ENCODE measurements at places on chromosomes 1 and 21. TPM values are rescaled to one million over a fixed set of nuclear protein-coding genes. Genes with fewer than 3 reads are reported as not detected.

LENEP gene
- 1.1 TPM for total RNA-seq

GJA9 gene
- total RNA-seq = 0.56 TPM

CITED4 gene
- total RNA-seq = 81.2 TPM

DNA sequence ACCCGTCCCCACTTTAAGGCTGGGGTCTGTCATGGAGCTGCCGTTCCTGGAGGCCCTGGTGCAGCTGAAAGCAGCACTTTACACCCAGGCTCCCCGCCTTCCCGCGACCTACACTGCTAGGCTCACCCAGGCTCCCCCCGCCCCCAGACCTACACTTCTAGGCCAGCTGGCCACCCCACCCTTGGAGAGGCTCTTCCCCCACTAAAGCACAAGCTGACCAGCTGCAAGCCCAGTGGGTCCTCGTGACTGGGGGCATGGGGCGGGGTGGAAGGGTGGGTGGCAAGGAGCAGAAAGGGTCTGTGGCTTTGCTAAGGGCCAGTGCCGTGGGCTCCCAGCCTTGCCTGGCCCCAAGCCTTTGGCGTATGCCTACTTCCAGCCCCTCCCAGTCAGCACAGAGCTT, 9.7 kb upstream of the ARHGEF16 start:
- no peak for DNase-seq

DNA sequence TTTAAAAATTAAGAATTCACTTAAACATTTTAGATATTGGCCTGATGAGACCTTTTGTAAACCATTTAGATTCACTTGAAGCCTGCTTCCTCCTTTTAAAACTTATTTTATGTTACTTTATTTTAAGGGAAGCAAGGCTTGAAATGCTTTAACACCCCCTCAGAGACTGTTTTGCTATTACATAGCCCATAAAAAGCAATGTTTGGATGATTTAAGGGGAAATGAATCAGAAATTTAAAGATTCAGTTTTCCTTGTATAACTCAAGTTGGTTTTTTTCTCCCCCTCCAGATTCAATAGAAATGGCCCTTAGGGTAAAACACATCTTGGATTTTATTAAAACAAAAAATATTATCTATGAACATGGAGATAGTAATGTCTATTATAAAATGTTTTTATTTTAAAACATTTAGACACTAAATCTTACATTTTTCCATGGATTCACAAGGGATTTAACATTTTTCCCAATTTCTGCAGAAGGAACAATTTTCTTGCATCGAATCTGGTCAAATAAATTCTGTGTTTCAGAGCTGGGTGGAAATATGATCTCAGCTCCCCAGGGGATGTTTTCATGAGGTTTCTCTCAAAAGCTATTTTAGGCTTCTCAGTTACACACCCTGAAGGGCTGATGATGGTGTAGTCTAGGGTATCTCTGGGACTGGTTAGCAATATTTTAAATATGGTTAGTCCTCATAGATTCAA, 69.3 kb upstream of the WARS2 start:
- no peak for DNase-seq

- DNase-seq = peak; percentile 48
Observed at GRCh38 chr1:182507685-182508084, 57.7 kb downstream of the RGSL1 start.

DNA sequence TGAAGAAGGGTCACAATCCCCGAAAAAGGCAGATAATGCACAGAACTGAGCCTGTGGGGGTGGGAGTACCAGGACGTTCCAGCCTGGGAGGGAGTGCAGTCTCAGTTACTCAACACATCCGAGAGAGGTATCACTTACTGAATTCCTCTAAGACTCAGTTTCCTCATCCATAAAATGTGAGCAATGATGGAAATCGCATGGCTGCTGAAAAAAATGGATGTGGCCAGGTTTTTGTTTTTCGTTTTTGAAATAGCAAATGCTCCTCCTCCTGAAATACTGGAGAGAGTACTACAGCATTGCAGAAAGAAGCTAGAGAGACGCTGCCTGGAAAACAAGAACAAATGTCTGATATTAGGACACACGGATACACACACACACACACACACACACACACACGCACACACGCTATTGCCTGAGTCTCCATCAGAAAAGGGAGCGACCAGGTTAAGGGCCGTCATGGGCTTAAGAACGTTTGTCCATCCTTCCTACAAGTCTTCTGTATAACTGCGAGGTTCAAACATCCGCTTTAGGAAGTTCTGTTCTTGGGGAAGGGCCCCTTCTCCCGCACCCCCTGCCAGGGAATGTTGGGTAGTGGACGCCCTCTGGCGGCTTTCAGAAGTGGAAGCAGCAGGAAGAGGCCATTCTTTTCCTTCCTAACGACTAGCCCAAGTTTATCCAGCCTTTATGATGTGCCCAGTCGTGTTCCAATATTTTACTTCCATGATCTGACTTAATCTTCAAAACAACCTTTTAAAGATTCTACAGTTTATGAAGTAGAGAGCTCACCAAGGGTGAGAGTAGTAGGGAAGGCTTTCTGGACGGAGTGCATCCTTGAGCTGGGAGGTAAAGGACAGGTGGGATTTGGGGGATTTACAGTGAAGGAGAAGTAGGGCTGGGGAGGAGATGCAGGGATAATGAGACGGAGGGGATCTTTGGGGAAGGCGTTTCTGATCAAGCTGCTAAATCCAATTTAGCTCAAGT, 699 bp upstream of the NES start:
- peak; percentile 70 for DNase-seq

GRCh38 chr1:20029178-20029912, 40.6 kb upstream of the PLA2G5 start:
- no peak for DNase-seq

DNA sequence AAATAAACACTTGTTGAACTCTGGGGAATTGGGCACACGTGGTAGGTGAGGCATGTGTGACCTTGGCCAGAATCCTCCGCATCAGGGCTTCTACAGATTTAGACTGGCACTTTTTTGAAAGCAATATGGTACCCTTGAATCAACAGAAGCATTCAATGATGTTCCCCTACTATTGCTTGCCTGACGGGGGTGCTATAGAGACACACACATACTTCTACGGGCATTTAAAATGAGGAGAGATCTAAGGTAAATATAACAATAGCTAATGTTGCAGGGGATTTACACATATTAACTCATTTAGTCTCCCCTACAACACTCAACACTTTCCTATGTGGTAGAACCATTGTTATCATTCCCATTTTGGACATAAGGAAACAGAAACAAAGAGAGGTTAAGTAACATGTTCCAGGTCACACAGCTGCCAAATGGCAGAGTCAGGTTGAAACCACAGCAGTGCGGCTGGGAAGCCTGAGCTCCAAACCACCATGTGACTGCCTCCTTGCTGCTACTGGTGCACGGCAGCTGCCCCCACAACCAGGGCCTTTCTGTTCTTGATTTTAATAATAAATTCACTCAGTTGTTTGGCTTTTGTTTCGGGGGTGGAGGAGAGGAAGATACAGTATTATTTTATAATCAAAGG, 147.4 kb downstream of the ZNF281 start:
- no peak for DNase-seq

DNA sequence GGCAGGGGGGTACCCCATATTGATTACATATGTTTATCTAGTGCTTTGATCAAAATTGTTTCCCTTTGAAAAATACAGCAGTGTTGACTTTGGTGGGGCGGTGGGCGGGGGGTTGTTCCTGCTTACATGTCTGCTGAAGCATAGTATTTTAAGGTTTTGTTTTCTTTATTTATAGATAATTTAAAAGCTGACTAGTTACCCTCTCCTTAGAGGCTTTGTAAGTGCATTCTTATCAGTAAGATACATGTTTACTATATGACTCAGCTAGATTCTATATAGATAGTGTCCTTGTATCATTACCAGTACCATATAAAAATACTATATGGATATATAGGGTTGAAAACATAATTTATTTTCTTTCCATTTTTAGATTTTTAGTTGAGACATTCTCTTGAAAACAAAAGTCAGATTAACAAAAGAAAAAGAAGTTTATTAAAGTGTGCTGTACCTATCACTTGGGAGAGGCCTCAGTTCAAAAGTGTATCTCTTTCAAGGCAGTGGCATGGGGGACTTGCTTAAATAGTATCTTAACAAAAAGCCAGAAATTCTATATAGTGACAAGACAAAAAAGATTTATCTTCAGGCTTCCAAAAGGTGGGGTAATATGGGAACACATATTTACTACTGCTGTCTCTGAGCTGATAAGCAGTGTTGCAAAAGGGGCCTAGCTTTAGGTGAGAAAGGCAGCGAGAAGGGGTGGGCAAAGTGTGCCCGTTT, 79.0 kb downstream of the HS2ST1 start:
- DNase-seq = no peak

DNA sequence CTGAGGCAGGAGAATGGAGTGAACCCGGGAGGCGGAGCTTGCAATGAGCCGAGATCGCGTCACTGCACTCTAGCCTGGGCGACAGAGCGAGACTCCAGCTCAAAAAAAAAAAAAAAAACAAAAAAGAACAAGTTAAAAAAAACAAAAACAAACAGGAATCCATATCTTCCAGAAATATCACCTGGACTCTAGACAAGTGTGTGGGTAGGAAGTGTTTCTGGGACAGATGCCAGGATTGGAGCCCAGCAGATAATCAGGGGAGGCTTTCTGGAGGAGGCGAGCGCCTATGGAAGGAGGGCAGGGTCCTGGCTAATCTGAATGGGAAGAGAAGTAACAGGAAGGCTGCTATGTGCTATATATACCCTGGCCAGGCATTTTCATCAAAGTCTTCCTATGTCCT, 43.6 kb upstream of the SYNC start:
- DNase-seq = no peak

DNA sequence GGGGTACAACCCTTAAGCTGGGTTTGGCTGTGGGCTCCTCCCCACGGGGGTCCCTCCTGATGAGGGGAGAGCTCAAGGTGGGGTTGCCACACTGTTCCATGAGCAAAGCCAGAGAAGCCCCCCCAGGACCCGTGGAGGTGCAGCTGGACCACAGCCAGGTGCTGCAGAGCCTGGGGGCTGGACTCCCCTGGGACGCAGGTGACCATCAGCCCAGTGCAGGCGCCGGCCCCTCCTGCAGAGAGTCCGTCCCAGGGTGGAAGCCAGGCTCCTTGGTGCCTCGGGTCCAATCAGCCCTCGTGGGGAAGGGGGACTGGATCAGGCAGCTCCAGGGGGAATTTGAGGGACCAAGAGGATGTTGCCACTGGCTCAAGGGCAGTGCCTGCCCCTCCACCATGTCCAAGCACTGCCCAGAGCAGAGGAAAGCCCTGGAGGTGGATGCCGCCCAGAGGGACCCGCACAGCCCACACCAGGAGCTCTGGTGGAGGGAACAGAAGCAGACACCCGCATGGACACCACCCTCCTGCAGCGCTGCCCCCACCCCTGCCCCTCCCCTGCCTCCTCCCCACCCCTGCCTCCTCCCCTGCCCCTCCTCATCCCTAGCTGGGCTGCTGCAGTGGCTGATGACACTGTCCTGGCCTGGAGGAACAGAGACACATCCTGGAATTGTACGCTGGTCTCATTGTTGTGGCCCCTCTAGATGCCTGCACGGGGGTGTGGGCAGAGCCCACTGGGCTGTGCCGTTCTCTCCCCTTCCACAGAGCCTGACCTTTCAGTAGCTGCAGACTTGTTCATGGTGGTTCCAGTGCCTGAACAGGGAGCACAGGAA, 30.8 kb upstream of the COL18A1 start:
- no peak for DNase-seq

DNA sequence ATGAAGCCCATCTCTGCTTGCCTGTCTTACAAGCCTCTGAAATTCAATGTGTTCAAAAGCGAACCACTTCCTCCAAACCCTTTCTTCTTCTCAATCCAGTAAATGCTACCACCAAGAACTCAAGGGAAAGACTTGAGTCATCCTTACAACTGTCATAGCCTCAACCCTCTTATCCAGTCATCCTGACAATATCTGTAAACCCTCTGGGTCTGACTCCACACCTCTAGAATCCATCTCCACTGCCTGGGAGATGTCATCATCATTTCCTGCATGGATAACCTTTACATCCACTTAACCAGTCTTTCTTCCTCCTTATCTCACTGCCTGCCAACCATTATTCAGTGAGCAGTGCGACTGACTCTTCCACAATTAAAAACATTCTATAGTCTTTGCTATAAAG, 441.1 kb downstream of the SETD4 start:
- DNase-seq = no peak

DNA sequence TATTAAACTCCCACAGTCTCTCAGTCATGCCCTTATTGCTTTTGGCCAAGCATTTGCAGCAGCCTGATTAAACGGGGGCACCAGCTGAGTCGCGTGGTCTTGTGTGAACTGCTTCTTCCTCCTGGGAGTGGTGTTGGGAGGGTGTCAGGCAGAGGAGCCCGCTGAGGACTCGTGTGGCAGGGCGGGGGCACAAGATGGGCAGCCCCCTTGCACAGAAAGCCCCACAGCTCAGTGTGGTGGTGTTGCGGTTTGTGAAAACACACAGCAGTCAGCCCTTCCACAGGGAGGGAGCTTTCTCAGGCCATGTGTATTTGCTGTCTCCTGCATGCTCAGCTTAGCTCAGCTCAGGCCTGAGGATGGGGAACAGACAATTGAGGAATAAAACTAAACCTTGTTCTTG, 22.4 kb downstream of the PEX14 start:
- DNase-seq = no peak

- no peak for DNase-seq
Observed at GRCh38 chr1:10889650-10890353, 93.4 kb upstream of the CASZ1 start.

GRCh38 chr21:21915816-21916215, 917.6 kb downstream of the NCAM2 start:
- DNase-seq = no peak

GRCh38 chr21:38869946-38870345, 64.2 kb downstream of the ETS2 start:
- DNase-seq = no peak

- no peak for DNase-seq
Observed at GRCh38 chr1:39573097-39573465, 3.5 kb downstream of the PABPC4 start.

DNA sequence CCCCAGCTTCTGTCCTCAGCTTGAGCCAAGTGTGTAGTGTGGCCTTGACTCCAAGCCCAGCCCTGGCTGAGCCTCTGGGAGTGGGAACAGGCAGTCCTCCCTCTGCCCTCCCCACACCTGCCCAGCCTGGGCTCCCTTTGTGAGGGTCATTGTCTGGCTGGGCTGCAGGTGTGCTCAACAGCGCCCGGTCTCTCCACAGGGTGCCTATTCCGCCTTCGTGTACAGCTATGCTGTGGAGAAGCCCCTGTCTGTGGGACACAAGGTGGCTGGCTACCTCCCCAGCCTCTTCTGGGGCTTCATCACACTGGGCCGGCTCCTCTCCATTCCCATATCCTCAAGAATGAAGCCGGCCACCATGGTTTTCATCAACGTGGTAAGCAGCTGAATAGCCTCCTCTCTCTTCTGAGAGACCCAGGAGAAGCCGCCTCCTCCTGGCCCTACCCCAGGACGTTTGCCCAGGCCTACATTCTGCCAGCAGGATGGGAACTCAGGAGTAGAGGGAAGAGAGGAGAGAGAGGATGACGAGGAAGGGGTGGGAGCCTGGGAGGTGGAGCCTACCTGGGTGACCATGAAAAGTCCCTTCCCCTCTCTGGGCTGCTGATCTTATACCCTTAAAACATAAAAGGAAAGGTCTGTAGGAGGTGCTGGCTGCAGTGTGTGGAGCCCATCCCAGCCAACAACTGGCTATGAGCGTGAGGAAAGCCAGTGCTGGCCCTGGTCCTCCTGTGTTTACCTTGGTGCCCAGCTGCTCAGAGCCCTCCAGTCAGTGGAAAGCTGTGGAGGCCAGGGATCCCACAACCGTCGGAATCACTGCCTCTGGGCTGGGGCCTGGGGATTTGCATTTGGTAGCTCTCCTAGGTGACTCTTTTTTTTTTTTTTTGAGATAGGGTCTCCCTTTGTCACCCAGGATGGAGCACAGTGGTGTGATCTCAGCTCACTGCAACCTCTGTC, 45.7 kb downstream of the ELK4 start:
- no peak for DNase-seq

GRCh38 chr1:110466646-110467280, 15.8 kb downstream of the PROK1 start:
- no peak for DNase-seq

- no peak for DNase-seq
Observed at GRCh38 chr21:29208044-29208681, 77.7 kb downstream of the MAP3K7CL start.
